ENCODE measurements at places on chromosomes 7 and 10.

DNA sequence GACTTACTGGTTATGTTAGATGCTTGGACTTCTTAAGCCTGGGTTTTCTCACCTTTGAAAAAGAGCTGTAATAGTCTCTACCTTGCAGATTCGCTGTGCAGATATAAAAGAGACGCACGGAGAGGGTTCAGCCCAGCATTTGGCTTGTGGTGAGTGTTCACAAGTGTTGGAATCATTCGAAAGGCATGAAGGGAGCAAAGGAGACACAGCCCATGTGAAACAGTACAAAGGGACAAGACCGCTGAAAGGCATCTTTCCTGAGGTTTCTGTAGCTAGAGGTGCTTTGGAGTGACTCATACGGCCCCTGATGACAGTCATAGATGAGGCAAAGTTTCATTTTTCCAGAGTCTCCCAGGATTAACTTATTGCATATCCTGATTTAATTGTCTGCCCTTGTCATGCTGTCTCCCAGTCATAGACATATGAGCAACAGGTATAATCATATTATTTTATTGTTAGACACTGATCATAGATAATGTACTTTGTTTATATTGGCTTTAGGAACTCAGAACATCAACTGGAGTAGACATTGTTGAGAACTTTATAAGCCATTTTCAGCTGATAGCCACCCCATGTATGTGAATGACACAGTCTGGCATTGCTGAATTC is 171.1 kb downstream of the ADRA2A start:
- no peak for DNase-seq

DNA sequence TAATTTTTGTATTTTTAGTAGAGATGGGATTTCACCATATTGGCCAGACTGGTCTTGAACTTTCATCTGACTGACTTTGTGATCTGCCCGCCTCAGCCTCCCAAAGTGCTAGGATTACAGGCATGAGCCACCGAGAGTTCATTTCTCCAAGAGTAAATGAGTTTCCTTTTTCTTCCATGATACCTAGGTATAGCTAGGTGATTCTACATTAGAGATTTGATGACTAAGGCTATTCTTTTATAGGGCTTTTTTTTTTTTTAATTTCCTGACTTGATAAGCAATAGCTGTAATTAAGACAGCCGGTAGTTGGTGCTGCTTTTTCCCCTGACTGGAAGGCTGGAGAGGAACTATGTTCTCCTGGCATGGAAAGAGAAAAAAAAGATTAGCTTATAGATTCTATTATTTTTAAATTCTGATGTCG is 3.3 kb downstream of the PTPN12 start:
- no peak for DNase-seq

- no peak for DNase-seq
These were observed 88.3 kb upstream of the ANTXRL start for GRCh38 chr10:46198516-46198915.

DNA sequence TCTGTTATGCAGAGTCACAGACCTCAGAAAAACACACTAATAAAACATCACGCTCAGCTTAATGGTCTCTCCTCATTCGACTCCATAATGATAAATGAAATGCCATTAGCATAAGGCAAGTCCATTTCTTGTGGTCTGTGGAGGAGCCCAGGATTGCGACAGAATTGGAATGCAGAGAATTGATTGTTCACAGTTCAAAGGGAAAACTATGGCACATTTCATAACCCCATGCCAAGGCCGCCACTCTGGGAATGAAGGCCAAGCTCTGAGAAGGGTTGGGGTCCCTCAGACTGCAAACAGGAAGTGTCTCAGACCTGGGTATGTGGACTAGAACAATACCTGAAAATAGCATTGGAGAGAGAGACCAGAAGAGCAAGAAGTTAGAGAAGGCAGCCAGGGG is 398.9 kb downstream of the ADRA2A start:
- DNase-seq = no peak

- DNase-seq = no peak
These were observed 5.0 kb upstream of the AHR start for GRCh38 chr7:17293481-17293880.

- no peak for DNase-seq
These were observed 339.0 kb downstream of the RNLS start for GRCh38 chr10:88243836-88244730.

- DNase-seq = no peak
These were observed 8.7 kb downstream of the BRAF start for GRCh38 chr7:140915935-140916555.

GRCh38 chr7:84693483-84693882 is 493.4 kb downstream of the SEMA3D start:
- no peak for DNase-seq

DNA sequence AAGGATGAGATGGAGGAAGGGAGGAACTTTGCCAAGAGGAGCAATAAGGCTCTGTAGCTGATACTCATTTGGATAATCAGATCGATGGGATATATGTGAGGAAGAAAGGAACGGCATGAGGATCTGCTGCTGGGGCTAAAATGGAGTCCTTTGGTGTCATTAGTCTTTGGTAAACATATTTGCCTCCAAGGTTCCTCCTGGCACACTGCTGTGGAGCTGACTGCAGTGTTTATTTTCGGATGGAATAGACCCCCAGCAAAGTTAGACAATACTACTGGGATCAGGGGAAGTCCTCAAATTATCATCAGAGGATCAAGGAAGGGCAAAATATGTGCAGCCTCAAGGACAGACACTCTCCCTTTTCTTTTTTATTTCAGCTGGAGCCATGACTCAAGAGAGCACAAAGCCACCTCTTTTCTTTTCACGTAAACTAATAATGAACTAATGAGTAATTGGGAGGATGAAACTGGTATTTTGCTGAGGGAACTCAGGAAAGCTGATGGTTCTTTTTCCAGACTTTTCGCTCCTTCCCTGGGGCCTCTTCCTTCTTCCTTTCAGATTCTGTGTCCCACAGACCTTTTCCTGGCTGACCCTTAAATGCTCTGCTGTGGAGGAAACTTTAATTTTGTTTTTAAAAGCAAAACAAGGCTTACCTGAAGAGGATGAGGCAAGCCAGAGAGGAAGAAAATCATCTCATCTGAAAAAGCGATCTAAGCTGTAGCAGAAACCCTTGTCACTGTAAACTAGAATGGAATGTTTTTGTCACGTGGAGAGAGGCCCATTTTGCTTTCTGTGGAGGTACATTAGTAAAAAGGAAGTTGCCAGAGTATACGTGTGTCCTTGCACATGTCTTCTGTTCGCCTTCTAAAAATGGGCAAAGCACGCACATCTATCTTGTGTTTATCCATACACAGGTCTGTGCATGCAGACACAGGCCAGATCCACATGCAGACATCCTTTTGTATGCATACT is 33.3 kb downstream of the LRMDA start:
- DNase-seq = no peak

GRCh38 chr10:131159771-131160170 is 151.8 kb downstream of the TCERG1L start:
- DNase-seq = no peak

- no peak for DNase-seq
These were observed 71.5 kb downstream of the AGMO start for GRCh38 chr7:15490291-15490690.

DNA sequence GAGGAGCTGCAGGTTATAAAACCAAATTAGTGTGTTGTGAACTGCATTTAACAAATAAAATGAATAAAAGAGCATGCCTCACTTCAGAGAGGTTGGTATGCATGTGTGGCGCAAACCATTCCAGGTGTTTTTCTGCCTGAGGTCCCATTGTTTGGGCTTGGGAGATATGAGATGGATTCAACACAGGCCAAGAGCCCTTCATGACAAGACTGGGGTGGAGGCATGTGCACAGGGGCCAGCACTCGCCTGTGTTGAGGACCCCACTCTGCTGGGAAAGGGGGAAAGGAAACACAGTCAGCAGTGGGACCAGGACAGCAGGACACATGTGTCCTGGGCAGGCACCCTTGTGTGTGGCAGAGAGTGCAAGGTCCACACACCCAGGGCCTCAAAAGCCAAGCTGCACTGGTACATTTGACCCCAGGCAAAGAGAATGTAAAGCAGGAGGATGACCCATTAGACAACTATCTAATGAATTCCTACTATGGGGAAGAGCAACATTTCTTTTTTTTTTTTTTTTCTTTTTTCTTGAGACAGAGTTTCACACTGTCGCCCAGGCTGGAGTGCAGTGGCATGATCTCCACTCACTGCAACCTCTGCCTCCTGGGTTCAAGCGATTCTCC is 9.2 kb upstream of the SLC18A3 start:
- DNase-seq = no peak

- DNase-seq = no peak
These were observed 58.9 kb upstream of the NUPR2 start for GRCh38 chr7:56174875-56175760.

GRCh38 chr10:80468806-80469421 is 14.8 kb downstream of the TSPAN14 start:
- DNase-seq = no peak

- no peak for DNase-seq
These were observed 3.3 kb downstream of the PRRT4 start for GRCh38 chr7:128358233-128358632.

- DNase-seq = no peak
These were observed 51.7 kb downstream of the ADRA2A start for GRCh38 chr10:111128331-111129180.

DNA sequence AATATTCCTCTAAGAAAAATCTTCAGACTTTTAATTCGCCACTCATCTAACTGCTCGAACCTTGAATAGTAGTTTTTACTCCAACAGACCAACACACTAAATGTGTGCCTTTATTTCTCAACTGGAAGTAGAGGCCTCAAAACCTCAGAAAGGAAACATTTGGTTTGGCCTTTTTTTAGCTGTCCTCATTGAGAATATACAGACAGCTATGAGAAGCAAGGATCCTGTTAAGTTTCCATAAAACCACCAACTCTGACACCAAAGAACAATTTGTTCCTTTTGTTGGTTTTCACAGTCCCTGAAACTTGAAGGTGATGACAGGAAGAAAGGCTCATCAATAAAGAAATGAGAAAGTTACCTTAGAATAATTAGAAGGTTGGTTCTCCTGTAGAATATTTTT is 199.2 kb upstream of the MEOX2 start:
- DNase-seq = no peak

DNA sequence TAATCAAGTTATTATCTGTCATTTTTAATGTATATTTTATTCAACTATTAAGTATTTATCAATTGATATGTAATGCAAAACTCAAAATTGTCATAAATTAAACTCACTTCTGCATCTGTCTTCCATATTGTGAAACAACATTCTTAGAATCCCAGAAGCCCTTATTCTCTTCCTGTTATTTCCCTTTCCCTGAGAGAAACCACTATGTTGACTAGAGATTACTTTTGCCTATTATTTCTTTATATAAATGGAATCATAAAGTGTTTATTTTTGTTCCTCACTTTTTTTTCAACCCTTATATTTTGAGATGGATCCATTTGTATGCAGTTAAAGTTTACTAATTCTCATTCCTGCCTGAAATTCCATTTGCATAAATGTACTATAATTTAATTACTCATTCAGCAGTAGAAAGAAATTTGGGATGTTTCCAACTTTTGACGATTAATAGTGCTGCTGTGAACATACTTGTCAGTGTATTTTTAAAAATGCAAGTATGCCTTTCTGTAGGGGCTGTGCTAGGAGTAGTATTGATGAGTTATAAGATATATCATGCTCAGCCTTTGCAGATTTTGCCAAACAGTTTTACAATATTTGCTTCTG is 211.2 kb downstream of the SEMA3D start:
- DNase-seq = no peak

DNA sequence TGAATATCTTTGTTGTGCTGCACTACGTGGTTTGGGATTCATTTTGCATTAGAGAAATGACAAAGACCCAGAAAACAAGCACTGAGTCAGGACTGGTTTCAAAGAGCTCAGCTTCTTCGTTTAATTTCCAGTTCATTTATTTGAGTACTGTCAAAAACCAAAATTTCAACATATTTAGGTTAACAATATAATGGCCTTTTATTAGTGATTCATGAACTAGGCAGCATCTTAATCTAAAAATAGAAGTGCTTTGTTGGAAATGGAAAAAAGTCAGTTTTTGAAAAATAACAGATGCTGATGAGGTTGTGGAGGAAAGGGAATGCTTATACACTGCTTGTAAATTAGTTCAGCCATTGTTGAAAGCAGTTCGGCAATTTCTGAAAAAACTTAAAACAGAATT is 856.4 kb downstream of the LRMDA start:
- DNase-seq = no peak

GRCh38 chr10:69845574-69846292 is 44.0 kb downstream of the COL13A1 start:
- no peak for DNase-seq

GRCh38 chr7:74627661-74628411 is 29.7 kb upstream of the GTF2I start:
- no peak for DNase-seq

DNA sequence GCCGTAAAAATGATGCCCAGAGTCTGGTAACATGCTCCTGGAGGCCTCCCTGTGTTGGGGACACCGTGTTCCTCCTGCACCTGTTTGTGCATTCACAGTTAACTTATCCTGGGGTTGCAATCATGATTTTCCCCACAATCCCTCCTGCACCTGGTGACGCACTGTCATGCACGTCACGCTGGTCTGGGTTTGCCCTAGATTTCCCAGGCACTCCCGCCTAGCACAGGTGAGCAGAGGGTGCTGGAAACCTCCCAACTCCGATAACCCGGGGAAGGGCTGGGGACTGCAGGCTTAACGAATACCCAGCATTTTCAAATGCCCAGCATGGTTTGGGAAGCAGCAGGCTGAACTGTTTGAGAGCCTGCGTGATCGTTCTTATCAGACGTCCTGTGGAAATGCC is 427.1 kb downstream of the TCERG1L start:
- no peak for DNase-seq

DNA sequence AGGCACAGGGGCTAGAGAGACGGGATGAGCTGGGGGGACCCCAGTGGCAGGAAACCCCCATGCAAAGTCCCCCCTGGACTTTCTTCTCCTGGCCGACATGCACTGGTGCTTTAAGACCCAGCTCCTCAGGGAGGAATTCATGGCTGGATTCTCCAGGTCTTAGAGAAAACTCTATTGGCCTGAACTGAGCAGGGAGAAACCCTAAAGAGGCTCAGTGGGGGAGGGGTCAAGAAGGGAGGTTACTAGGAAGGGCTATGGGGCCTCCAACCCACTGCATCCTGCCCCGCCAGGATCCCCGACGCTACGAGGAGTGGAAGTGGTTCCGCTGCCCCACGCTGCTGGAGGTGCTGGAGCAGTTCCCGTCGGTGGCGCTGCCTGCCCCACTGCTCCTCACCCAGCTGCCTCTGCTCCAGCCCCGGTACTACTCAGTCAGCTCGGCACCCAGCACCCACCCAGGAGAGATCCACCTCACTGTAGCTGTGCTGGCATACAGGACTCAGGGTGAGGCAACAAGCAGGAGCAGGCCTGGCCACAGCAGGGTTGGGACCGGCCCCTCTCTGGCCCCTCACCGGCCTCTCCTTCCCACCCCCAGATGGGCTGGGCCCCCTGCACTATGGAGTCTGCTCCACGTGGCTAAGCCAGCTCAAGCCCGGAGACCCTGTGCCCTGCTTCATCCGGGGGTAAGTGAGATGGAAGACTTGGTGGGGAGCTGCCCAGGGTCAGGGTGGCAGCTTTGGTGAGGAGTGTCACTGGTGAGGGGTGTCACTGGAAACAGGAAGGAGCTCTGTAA is 13.8 kb downstream of the ATG9B start:
- no peak for DNase-seq

- no peak for DNase-seq
These were observed 83.4 kb downstream of the EZH2 start for GRCh38 chr7:148800677-148801076.

All from activated CD8-positive, alpha-beta memory T cell treated with anti-CD3 and anti-CD28 coated beads for 1 hour (primary cell).